ENCODE measurements at places on chromosomes 11 and 22.

DNA sequence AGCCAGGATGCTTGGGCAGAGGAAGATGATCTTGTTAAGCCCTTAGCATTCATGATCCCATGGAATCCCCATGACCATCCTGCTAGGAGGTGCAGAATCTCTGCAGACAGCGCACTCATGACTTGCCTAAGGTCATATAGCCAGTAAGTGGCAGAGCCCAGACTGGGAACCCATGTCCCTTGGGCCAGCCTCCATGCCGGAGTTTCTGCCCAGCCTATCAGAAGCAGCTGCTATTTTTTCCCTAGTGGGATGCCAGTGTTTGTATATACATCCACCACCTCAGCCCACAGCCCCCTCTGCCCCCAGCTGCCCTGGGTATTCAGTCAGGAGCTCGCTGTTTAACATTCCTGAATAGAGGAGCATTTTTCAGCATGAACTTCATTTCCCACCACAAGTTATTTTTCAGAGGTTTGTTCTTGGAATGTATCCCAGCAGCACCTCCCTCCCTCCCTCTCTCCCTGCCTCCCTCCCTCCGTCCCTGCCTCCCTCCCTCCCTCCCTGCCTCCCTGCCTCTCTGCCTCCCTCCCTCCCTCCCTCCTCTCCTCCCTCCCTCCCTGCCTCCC lies 34.4 kb upstream of the SUSD2 start:
- no peak for DNase-seq

DNA sequence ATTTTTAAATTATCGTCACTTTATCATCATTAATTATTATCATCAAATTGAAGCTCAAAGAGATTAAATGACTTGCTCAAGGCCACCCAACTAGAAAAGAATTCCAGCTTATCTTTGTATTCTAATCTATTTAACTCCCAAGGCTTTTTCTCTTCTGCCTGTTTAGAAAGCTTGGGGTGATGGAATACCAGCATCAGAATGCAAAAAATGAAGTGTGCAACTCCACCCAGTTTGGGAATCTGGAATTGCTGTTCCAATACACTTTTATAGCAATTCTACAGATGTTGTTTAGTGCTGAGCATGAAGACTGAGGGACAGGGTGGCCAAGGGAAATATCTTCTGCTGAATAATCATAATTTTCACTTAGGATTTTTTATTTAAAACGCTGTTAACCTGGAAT lies 97.2 kb upstream of the FIBIN start:
- no peak for DNase-seq

- DNase-seq: no peak
These were observed 14.1 kb downstream of the SERPIND1 start for GRCh38 chr22:20787746-20788626.

DNA sequence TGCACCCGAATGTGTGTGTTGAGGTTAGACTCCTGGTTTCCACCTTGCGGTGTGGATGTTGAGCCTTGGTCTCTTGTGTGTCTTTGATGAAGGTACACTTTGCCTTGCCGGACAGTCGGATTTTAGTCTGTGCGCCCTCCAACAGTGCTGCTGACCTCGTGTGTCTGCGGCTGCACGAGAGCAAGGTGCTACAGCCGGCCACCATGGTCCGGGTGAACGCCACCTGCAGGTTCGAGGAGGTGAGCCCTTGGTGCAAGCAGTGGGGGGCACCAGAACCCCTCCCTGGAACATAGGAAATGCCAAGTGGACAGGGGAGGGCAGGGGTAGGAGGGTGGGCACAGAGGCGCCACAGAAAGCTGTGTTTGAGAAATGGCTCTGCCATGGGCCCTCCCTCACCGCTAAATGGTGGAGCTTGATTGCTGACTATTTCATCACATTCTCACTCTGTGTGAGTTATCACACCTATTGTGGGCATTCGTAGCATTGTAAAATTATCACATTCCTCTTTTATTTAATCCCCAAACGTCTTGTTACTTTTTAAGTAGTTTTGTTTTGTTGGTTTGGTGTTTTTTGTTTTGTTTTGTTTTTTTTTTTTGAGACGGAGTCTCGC lies 26.4 kb upstream of the PANX2 start:
- no peak for DNase-seq

- no peak for DNase-seq
These were observed 3.5 kb upstream of the SIPA1 start for GRCh38 chr11:65634440-65634839.

- peak; percentile 87 for DNase-seq
These were observed 2.1 kb downstream of the AIP start for GRCh38 chr11:67484847-67485311.

Data from activated CD4-positive, alpha-beta T cell treated with anti-CD3 and anti-CD28 coated beads, Interleukin-2, Interleukin-4, amounts not matched to agents 100 ng/mL and 50 ng/mL, durations not matched to agents 16 hours and 8 hours (primary cell).